ENCODE measurements at places on chromosomes 2 and 18.

- DNase-seq, result no peak
Observed at GRCh38 chr2:123659120-123659519, 366.0 kb upstream of the CNTNAP5 start.

DNA sequence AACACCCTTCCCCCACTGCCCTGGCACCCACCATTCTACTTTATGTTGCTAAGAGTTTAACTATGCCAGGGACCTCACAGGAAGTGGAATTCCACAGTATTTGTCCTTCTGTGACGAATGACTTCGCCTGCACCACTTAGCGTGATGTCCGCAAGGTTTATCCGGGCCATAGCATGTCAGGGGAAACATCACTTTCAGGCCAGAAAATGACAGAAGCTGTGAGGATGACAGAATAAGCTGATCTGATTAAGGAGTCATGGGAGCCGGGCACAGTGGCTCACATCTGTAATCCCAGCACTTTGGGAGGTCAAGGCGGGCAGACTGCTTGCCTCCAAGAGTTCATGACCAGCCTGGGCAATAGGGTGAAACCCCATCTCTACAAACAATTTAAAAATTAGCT lies 248.8 kb downstream of the EIPR1 start:
- no peak for DNase-seq

DNA sequence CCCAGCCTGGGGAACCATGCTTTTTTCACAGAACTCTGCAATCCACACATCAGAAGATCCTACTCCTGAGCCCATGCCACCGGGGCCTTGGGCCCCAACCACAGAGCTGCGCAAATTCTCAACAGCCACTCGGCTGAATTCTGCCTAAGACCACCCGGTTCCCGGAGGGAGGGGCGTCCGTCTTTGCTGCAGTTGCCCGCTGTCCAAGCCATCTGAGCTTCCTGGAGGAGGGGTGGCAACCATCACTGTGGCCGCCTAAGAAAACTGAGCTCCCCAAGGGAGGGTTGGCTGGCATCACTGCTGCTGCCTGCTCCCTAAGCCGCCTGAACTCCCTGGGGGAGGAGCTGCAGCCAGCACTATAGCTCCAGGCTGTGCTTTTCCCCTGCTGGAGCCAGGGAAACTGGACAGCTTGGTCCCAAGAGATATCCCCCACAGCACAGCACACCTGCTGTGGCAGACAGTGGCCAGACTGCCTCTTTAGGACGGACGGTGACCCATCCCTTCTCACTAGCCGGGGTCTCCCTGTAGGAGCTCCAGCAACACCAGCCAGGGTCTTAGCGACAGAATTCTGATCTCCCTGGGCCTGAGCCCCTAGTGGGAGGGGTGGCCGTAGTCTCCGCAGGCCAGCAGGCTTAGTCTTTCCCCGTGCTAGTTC lies 1411.6 kb upstream of the CDH2 start:
- DNase-seq, result no peak

GRCh38 chr2:159982842-159983785 lies 79.3 kb downstream of the PLA2R1 start:
- DNase-seq, result peak; percentile 75

- DNase-seq, result peak; percentile 23
Observed at GRCh38 chr2:1550658-1551316, 137.5 kb downstream of the TPO start.

GRCh38 chr2:48233005-48233404 lies 296.9 kb upstream of the STON1 start:
- DNase-seq, result no peak

GRCh38 chr2:79936715-79937114 lies 367.8 kb downstream of the LRRTM1 start:
- DNase-seq, result no peak

DNA sequence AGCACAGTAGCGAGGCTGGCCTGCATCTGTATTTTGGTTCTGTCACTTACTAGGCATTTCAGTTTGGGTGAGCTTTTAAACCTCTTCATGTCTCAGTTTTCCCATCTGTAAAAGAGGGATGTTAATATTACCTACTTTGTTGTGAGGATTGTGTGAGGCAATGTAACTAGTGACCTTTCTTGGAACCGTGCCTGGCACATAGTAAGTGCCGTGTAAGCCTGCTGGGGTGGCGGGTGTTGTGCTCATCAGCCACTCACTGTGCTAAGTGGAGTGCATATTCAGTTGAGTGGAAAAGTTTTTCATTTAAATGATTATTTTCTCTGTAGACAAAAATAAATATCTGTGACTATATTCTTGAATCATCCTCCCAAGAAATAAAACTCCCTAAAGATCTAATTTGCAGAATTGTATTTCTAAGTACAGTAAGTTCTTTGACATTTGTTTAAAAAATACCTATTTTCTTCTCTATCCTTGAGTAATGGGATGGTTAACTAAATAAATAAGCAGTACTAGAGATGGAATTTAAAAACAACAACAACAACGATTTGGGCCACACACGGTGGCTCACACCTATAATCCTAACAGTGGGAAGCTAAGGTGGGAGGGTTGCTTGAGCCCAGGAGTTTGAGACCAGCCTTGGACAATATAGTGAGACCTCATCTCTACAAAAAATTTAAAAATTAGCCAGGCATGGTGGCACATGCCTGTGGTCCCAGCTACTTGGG lies 56.7 kb downstream of the MALT1 start:
- DNase-seq, result peak; percentile 77

GRCh38 chr2:205561441-205561840 lies 120.9 kb upstream of the NRP2 start:
- no peak for DNase-seq
